ENCODE measurements at places on chromosomes 5 and 9.

DNA sequence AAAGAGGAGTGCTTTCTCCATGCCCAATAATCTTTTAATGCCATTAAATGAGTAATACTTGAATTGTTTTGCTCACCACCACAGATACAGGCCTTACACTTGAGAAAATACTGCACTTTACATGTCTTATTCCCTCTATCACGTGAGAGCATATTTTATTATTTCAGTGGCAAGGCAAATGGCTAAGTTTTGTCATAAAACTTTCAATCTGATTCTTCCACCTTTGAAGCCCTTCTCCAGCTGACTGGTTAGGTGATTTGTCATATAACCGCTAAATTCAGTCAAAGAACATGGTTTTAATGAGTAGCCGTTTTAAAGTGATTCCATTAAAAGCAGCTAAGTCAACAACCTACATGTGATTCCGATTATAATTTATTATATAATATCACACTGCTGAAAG, 43.8 kb downstream of the FAT2 start:
- no peak for DNase-seq

DNA sequence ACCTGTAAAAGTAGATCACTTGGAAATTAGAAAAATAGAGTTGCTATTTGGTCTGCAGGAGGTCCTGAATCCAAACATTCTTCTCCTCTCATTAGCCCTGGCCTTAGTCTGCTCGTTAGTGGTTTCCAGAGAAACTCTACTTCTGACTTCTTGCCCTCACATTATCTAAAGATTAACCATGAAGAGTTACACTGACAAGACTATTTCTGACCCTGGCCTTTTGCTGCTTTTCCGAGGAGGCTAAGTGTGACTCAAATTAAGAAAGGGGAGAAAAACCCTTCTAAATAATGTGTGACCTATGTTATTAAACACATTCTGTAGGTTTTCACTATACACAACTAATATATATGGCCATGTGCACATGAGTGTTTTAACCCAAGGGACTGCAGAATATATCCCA, 302.4 kb downstream of the RAB3C start:
- DNase-seq: no peak

- DNase-seq: no peak
Measured at GRCh38 chr5:112528928-112529327, 109.9 kb upstream of the EPB41L4A start.

DNA sequence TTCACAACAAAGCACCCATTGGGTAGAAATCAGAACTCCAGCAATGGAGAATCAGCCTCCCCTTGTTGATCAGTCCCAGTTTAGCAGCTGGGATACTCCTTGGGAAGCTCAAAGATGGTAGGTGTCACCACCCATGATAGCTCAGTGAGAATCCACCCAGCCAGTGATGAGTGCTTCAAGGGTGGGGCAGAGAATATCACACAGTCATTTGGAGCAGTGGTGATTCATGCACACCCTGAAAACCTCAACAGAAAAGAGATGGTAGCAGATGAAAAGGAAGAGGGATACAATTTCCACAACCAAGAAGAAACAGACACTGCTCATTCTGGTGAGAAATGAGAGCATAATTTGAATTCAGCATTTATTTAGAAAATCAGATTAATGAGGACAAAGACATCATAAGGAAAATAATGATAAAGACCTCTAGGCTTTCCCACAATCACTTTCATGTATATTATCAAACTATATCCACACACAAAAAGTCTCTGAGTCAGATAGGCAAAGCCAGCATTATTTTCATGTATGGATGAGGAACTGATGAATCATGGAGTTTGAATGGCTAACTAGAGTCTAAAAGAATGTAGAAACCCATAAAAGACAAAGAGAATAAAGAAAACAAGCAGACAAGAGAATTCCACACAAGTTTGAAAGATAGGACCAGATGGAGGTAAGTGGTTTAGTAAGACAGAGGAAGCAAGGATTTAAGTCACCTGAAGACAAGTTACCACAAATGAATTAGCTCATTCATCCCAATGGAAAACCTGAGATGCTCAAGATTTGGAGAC, 82.9 kb downstream of the FEM1C start:
- no peak for DNase-seq

DNA sequence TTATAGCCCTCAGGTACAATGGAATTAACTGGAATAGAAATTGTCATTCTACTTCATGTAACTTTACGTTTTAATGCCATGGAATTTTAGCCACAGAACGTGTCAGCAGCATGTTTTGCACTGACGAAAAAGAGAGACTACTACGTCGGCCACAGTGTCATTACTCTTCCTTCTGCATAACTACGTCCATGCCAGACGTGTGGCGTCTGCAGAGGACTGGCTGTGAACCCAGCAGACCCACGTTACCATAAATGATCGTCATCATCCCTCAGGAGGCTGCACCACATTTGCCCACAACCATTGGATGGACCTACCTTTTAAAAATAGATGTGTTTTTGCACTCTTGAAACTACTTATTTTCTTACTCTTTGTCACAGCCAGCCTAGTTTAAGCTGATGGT, 63.8 kb upstream of the ATG10 start:
- no peak for DNase-seq

- peak; percentile 40 for DNase-seq
Measured at GRCh38 chr5:1509346-1510085, 14.2 kb downstream of the LPCAT1 start.

- DNase-seq: no peak
Measured at GRCh38 chr5:168654211-168654721, 75.1 kb upstream of the PANK3 start.

GRCh38 chr5:86864051-86864450, 246.3 kb downstream of the COX7C start:
- no peak for DNase-seq

DNA sequence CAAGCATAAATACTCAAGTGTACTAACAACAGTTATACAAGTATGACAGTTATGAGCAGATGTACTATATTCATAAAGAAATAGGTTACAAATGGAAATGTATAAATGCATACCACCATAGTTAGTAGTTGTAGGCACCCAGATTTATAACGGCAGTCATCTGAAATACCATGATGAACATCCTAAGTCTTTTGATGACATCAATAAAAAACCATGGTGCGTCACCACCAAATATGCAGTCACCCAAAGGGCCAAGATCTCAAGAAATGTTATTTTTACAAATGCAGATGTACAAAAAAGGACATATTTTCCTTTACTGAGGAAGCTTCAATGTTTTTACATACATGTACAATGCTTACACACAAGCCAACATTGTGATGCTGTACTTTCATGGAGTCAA, 70.8 kb upstream of the XPA start:
- no peak for DNase-seq

DNA sequence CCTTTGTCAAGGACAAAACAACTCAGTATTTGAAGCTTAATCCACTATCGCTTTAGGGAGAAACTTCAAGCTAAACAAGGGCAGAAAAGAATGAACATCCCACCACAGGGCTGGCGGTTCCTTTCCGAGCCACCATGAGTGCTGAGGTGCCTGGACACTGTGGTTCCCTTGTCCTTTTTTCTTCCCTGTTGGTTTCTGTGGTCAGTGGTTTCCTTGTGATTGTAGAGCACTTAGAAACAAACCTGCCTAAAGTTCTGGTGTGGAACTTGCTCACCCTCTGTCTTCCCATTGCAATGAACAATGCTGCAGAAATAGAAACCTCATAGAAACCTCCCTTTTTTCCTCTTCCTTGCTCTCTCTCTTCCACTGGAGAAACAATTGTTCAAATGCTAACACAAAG, 79.3 kb upstream of the TBC1D2 start:
- DNase-seq: no peak

DNA sequence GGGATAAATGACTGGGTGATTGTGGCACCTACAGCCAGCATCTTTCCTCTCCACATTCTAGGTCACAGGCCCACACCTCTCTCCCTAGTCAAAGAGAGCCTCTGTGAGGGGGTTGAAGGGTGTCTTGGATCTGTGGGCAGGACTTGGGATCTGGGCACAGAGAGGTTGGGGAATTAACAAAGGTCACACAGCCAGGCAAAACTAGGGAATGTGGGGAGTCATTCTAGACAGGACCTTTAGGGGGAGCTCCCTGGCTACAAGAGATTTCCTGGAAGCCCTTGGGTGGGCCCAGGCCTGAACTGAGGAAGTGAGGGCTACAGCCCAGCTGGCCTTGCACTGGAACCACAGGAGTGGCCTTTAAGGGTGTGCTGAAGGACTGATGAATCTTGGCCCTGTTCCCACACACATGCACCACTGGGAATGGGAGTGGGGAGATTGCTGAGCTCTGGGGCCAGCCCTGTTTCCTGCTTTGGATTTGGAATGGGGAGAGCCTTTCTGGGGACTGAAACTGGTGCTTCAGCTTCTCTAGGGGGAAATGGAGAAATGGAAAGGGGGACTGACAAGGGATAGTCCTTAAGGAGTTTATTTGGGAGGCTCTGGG, 12.4 kb upstream of the CXXC5 start:
- DNase-seq: no peak

- peak; percentile 84 for DNase-seq
Measured at GRCh38 chr9:133782157-133783130, 44.3 kb upstream of the SARDH start.

- no peak for DNase-seq
Measured at GRCh38 chr5:160339406-160340130, 27.2 kb upstream of the CCNJL start.

DNA sequence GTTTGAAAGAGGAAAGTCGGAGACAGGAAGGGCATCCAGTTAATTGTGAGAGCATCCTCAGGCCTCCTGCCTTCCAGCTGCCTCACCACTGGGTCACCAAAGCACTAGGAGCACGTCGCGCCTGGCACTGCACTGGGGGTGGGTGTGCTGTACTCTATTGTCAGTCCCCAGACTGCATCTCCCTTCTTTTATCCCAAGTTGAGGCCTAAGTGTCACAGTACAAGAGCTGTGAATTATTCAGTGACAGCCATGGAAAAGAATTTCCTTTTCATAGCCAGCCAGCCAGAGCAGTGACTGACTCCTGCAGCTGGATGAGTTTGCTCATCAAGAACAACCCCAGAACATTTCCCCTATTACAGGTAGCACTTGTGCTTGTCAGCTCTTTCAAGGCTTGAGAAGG, 16.3 kb downstream of the CLTA start:
- no peak for DNase-seq

GRCh38 chr5:75148051-75148450, 88.6 kb downstream of the ANKRD31 start:
- no peak for DNase-seq

- no peak for DNase-seq
Measured at GRCh38 chr9:18707061-18707461, 233.1 kb downstream of the ADAMTSL1 start.

DNA sequence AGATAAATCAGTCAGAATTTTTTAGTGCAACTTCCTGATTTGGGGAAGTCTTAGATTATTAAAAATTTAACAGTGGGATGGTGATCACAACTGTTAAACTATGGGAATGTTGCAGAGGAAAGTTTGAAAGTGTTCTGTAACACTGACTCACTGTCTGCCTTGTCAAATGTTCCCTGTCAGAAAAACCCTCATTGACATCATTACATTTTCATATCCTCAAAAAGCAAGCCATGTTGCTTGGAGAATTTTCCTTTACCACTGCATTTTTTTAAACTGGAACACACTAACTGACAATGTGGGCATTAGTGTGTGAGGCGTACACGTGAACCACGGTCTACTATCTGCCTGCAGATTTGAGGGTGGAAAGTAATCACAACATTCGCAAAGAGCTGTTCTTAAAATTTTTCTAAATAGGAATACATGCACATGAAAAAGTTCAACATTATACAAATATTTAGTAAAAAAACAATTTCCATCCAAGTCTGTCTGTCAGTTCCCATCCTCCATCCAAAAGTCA, 28.6 kb upstream of the IL7R start:
- no peak for DNase-seq

- DNase-seq: no peak
Measured at GRCh38 chr5:30880514-30880913, 313.0 kb upstream of the CDH6 start.

GRCh38 chr5:68380078-68380477, 164.5 kb downstream of the PIK3R1 start:
- no peak for DNase-seq

DNA sequence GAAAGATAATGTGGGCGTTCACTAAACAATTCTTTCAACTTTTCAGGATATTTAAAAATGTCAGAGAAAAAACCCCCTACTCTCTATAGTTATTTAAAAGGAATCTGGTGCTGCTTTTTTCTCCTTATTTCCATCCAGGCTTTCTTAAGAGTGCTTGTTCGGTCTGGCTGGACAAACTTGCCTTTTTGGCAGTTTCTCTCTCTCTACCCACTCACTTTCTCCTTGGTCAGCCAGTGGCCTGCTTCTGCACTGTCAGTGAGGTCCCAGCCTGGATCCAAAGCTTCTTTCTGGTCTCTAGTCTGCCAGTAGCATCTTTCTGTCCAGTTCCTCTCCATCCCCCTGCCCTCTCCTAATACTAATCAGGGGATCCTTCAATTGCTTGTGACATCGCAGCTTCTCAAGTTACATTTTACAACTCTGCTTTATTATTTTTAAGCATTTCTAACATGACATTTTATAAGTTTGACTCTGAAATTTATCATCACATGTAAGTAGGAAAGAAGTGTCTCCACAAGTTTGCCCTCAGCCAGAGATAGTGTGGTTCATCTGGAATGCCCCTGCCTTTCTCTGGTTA, 50.4 kb downstream of the PIK3R1 start:
- DNase-seq: no peak

- DNase-seq: no peak
Measured at GRCh38 chr5:30878746-30879145, 314.7 kb upstream of the CDH6 start.

GRCh38 chr5:33969572-33970452, 14.7 kb downstream of the SLC45A2 start:
- DNase-seq: no peak

DNA sequence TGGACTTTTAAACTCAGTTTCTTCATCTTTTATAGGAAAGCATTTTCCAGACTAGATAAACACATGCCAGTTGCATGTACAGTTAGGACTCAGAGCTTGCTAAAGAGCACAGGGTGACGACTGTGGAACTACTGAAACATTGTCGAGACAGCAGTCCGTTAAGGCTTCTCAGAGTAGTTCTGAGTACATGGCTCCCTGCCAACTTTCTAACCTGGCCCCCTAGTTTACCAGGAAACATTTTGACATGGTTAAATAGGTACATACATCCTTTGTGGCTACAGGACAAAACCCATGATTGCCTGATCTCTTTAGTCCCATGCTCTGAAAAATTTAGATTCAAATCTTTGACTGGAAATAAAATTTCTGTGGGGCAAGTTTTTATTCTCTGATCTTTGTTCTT, 129.7 kb downstream of the SLF1 start:
- DNase-seq: no peak

DNA sequence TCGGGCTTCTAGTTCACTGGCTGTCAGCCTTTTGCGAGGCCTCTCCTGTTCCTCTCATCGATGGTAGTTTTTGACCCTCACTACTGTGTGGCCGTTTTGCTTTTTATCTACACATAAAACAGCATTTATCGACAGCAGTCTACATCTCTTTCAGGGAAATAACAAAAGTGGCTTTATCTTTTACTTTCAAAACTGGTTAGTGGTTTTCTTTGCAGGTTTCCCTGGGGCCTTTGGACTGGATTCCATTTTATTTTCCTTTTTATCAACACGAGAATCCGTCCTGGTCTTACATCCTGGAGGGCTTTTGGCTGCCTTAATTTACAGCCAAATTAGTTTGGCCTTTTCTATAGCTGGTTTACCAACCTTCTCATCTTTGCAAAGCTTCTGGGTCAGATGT, 793 bp upstream of the PKD2L2 start:
- DNase-seq: no peak

- DNase-seq: no peak
Measured at GRCh38 chr5:132417010-132417439, 47.5 kb downstream of the SLC22A5 start.

GRCh38 chr5:124395287-124395686, 351.2 kb downstream of the ZNF608 start:
- DNase-seq: no peak

Measured in H1 (cell line).